GM10248 (cell line): ENCODE measurements at places on chromosomes 7 and 10.

DNA sequence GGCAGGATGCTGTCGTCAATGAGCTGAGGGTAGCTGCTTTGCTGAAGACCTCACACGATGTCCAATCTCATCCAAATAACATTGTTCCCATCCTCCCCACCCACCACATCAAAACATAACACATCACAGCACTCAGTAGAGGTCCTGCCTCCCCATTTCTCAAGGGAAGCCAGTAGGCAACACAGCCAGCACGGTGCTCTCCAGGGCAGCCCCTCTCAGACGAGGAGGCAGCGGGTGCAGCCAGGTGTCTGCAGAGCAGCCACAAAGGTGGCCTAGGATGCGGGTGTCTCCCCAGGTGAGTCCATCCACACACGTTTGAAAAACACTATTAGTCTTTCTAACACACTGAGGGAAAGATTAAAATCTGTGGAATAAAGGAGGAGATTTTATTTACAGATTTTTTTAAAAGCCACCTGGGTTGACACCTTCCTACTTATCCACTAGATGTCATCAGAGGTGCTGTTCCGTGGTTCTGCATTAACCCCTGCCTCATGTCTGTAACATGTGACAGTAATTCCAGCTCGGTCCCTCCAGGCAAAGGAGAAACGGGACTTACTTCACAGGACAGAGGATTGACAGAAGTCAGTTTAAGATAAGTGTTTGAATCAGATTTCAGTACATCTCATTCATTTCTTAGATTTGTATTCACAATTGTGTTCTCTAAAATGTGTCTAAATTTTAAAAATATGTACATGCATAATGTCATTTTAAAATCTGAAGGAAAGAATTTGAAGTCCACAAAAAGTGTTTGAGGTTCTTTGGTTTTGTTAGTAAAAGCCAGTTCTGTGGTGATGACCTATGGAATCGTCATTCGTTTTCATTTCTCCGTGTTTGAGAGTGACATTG, 68.0 kb downstream of the LANCL2 start:
- peak; percentile 71 for DNase-seq

DNA sequence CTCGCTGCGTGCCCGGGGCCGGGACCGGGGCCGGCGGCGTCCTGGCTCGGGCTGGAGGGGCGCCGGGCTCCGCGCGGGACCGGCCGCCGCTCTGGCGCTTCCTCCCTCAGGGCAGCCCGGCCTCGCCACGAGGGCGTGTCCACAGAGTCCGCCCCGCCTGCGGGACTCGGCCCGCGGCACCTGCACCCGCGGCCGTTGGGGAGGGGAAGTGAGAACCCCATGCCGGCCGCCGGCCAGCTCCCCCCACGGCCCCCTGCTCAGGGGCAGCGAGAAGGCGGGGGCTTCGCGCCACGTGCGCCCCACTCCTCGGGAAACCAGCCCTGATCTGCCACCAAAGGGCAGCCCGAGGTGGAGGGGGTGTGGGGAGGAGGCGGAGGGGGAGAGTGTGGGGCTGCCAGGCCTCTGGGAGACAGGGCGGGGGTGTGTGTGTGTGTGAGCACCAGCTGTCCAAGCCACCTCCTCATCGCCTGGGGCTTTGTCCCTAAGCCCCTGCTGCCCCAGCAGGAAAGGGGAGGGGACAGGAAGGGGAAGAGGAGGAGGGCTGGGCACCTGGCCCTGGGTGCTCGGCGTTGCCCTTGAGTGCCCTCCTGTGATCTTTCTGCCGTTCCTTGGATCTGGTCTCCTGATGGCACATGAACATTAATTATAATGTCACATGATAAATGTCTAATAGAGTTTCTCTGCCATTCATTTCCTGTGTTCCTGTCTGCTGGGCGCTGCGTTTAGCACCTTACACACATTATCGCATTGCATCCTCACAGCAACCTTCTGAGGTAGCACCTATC, at the start of gene PIK3AP1:
Gene PIK3AP1, minus strand, starts transcription at position 93 of the 785 bp plus-strand sequence. CDS start 120 bp downstream, outside the sequence.
- peak; percentile 89 for DNase-seq

DNA sequence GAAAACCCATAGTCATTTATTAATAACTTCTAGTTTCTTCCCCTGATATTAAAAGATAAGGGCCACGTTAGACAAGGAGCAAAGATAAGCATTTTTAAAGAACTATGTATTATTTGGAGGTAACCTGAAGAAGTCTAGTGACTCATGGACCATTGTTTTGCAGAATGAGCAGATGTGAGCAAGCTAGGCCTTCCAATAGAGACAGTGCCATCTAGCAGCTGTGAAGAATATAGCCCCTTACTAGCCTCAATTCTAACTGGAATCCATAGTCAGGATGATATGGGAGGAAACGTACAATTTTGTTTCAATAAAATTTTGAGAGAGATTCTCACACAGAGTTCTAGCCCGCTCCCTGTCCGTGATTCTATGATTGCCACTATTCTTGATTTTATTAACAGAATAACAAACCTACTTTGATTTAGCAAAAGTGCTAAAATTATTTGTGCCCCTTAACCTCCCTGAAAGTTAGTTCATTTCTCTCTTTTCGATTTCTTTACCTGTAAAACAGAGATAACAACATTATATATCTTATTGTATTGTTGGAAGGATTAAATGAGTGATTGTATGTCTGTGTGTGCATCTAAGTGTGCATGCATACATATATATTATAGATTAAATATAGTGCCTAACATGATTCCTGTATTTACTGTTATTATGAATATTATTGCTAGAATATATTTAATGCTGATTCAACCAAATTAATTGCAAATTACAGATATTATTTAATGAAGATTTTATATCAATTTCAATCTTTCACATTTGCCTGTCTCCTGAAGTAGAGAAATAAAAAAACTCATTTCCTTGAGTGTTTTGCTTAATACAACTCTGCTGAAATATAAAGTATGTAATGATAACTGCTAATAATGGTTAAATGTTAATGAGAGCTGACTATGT, 22.7 kb downstream of the FAM237B start:
- DNase-seq, result peak; percentile 28

DNA sequence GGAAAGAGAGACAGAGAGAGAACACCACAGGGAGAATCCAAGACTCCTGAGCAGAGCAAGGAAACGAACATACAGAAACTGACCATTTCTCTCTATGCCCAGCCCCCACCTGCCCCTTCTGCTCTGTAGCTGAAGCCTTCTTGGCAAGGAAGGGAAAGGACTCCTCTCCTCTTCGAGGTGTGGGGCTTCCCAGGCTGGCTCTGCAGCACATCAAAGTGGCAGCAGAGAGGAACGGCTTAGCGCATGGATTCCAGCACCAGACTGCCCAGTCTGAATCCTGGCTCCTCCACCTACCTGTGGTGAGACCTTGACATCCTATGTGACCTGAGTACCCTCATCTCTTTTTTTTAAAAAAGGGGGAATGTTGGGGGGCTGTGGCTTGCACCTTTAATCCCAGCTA, 69.4 kb downstream of the SH3PXD2A start:
- no peak for DNase-seq

GRCh38 chr7:69169386-69169785, 428.9 kb upstream of the AUTS2 start:
- no peak for DNase-seq

GRCh38 chr7:139118234-139118804, 8.8 kb upstream of the ZC3HAV1 start:
- DNase-seq, result peak; percentile 51

DNA sequence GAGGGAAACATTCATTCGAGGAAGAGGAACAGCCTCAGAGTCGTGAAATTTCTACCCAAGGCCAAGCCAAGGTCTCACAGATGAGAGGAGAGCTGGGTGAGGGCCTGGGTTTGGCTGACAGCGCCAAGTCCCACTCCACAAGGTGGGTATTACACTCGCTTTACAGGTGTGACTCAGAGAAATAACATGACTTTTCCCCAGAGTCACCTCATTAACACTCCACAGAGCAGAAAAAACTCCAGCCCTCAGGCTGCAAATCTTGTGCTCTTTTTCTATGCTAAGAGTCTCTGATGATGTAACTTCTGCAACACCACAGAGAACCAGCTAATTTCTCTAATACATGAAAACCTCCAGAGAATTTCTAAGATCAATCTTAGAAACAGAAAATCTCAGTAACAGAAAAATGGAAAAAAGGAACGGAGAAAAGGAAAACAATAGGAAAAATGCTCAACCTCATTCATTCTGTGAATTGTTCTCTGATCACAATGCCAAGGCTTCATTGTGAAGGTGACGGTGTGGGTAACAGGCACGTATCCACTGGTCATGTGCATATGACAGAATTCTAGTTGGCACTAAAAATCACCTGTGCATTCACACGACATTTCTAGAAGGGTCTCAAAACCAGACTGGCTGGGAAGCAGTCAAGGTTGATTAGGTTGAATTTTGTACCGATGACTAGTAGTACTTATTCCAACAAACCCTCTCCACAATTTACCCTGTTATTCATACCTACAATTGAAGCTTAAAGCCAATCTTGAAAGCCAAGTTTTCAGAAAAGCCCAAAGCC, 20.3 kb downstream of the YWHAG start:
- no peak for DNase-seq

- DNase-seq, result no peak
Observed at GRCh38 chr10:127830414-127830813, 62.3 kb downstream of the CLRN3 start.
